ENCODE measurements at places on chromosomes 7 and 10.
A peak's percentile ranks its signal among the peaks of the same experiment; 100 is the strongest.

- DNase-seq, result peak; percentile 82
Measured at GRCh38 chr7:87220026-87220733, 648 bp upstream of the TMEM243 start.

DNA sequence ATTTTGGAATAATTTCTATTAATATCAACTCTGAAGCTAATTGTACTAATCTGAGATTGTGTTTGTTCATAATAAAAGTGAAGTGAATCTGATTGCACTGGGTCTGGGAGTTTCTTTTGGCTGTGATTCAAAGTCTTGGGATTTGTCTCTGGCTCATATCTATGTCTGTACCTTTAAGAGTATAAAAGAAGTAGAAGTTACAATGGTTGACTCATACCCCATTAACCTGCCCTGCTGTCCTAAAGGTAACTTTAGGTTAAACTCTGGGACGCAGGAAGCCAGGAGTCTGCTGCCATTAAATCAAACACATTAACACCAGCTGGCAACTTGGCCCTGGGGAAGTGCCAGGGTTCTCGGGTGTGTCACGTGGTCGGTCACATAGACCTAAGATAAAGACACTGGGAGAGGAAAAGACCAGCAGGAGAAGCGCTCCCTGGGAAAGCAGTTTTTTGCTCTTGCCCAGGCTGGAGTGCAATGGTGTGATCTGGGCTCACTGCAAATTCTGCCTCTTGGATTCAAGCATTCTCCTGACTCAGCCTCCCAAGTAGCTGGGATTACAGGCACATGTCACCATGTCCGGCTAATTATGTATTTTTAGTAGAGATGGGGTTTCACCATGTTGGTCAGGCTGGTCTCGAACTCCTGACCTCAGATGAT is 17.8 kb downstream of the SCD start:
- no peak for DNase-seq

GRCh38 chr7:19144661-19145433 is at the start of gene FERD3L:
FERD3L (minus strand) TSS chr7:19145421; CDS start chr7:19145362, 59 bp downstream.
- DNase-seq, result no peak

DNA sequence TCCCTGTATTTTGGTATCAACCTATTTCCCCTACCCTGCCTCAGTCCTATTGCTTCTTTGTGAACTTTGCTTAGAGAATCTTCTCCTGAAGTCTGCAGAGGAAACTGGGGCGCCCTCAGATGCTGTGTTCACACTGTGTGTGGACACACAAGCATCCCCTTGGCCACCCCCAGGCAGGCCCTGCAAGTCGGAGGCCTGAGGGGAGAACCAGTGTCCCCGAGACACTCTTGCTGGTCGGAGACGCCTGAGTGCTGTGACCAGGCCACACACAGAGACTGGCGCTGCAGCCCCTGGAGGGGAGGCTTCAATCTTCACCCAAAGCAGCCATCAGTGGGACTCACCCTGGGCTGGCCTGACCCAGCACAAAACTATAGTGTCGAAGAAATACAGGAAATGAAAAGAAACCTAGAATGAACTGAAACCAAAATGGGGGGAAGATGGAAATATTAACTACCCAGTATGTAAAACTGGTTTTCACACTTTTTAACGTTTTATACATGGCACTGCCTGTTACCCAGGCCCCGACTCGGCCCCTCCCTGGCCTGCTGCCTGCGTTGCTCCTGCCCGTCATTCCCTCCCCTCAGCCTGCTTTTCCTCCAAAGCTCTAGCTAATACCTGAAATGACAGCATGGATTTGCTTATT is 48.4 kb upstream of the FAM20C start:
- no peak for DNase-seq

GRCh38 chr7:30249316-30249715 is 35.1 kb upstream of the ZNRF2 start:
- DNase-seq, result no peak

GRCh38 chr7:54838175-54838910 is 79.3 kb upstream of the SEC61G start:
- no peak for DNase-seq

DNA sequence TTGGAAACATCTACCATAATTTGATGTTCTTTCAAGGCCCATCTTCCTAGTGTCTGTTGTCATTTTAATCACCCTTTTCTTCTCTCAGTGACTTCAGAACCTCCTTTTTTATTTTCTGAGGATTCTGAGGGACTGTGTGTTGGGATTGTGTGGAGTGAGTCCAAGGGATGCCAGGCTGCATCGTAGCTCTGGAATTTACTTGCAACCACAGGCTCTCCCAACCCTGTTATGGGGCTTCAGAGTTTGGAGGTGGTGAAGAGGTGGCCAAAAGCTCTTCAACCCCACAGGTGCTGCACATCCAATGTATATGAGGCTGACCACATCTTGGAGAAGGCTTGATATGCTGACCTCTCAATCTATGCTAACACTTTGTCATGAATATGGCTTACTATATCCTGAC is 79.5 kb upstream of the GPR141 start:
- DNase-seq, result no peak

DNA sequence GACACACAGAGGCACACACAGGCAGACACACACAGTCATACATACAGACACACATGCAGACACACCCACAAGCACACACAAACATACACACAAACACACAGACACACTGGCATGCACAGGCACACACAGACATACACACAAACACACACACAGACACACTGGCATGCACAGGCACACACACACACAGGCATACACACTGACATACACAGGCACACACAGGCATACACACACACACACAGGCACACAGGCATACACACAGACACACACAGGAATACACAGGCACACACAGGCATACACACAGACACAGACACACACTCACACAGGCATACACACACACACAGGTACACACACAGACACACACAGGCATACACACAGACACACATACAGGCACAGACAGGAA is 340.7 kb upstream of the VSTM2A start:
- no peak for DNase-seq

GRCh38 chr7:28105234-28105633 is 75.4 kb downstream of the JAZF1 start:
- no peak for DNase-seq

- DNase-seq, result no peak
Measured at GRCh38 chr10:7577176-7577575, 89.6 kb downstream of the ITIH5 start.

- no peak for DNase-seq
Measured at GRCh38 chr7:52616552-52616951, 418.9 kb upstream of the POM121L12 start.

GRCh38 chr7:149547126-149547525 is 49.5 kb upstream of the ZNF746 start:
- DNase-seq, result no peak

DNA sequence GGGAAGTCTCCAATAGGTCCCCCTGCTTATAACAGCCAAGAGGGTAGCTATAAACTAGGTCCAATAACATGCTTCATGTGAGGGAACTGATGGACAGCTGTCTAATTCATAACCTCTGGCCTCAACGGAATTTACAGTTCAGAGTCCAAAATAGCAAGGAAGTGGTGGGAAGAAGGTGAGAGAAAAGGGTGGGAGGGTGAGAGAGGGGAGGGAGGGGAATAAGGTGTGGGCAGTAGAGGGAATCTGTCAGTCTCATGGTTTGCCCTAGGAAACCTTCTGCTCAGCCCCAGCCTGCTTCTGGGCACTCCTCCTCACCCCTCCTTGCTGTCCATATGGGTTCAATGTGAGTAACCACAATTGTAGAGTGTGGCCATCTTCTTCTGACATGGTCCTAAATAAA is 133.4 kb upstream of the ADO start:
- no peak for DNase-seq

- no peak for DNase-seq
Measured at GRCh38 chr10:26612151-26612915, 85.2 kb upstream of the PDSS1 start.

DNA sequence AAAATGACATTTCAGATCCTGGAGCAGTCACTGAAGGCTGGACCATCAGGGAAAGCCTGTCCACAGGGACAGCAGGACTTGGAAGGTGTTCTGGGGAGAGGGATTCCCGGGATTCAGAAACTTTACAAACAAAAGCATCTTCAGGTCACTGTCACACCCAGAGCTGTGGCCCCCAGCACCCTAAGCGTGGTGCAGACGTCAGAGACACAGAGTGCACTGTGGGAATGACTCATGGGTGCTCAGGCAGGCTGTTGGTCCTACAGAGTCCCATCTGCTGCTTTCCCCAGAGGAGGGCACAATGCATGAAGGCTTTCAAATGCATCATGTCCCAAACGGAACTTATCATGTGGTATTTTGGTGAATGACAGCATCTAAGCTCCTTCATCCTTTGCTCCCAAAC is 13.1 kb upstream of the LRMDA start:
- no peak for DNase-seq

GRCh38 chr10:103153302-103154197 is 39.5 kb downstream of the NT5C2 start:
- no peak for DNase-seq

Measured in CD4-positive, alpha-beta T cell treated with Interleukin-12 subunit alpha and Interleukin-12 subunit beta, for 1 hour (primary cell).